ENCODE measurements at places on chromosomes 11 and 22.

DNA sequence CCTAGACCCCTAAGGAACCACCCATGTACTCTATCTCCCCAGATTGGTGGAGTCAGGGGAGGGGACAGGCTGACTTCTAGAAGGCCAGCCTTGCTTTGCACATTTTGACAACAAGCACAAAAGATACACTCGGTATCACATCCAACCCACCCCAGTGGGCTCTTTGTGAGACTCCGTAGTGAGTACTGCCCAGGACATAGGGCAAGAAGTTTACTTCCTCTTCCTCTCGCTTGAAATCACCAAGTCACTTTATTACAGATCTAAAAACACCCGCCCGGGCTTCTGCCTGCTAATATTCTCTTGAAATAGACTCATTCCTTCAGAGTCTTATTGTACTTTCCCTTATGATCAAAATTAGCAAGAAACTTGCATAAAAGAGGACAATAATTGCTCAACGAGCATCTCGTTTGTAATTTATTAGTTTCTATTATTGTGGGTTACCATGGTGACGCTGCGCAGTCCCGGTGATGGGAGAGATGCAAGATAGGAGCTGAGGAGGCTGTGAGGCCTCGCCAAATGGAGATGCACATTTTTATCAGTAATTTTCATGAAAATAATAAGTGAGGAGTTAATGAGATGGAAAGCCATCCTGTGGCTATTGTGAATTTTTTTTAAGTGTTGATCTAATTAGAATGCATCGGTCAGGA, 96.9 kb downstream of the FEZ1 start:
- DNase-seq: no peak

DNA sequence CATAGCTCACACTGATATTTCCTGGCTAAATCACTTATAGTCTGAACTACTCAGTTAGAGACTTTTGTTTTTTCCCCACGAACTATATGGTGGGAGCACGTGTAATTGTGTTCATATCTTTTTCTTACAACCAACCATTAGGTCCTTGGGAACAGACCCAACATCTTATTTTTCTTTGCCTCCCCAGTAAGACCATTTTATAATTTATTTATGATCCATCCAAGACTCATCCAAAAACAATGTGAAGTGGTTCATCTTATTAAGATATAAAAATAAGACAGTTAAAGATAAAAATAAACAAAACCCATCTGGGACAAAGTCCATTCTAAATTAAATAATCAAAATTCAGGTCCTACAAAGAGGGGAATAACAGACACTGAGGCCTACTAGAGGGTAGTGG, 90.8 kb downstream of the FAM168A start:
- DNase-seq: no peak

DNA sequence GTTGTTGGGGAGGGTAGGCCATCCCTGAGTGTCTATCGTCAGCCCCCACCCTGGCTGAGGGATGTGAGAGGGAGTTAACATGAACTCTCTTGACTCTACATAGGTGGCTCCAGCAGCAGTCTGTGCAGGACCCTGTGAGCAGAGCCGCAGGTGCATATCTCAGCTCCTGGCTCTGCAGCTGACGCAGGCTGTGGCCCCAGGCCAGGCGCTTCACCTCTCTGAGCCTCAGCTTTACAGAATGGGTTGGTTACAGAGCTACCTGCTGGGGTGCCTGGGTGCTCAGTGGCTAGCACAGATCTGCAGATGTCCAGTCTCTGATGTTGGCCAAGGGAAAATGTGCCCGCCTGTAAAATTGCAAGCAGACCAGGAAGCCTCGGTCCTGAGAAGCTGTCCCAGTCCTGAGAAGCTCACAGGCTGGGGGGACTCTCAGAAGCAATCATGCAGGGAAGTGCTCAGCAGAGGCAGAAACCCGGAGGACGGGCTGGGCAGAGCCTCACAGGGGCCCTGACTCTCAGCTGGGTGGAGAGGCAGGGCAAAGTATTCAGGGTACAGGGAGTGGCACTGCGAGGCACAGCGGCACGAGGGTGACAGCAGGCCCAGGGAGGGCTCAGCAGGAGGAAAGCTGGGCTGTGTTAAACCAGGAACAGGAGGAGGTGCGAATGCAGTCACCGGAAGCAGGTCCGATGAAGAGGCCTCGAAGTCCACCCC, 15.9 kb upstream of the LRP5 start:
- DNase-seq: no peak

- no peak for DNase-seq
These were observed 27.3 kb upstream of the TMEM86A start for GRCh38 chr11:18671246-18671645.

GRCh38 chr11:75330291-75330690, 21.2 kb downstream of the ARRB1 start:
- DNase-seq: no peak

DNA sequence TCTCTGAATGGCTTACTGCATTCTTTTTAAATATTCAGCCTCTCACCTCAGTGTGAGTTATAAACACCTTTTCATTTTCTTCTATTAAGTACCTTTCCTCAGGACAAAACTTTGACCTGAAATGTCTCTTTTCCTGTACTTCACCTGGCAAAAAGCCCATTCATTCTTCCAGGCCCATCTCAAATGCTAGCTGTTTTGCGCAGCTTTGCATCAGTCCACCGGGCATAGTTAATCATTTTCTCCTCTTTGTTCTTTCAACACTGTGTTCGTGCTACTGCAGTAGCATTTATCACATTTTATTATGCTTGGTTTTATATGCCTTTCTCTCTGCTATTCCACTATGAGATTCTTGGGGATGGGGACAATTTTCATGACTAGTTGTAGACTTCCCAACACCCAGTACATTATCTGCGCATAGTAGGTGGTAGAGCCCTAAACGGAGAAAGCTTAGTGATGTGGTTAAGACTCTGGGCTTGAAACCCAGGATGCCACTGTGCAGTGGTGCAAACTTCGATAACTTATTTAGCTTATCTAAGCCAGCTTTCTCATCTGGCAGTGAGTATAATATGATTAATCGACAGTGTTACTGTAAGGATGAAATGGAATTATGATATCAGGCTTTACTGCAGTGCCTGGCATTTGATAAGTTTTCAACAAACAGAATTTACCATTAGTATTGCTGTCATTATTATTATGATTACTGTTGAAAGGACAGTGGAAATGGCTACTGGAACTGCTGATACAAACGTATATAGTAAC, 695.7 kb downstream of the NELL1 start:
- DNase-seq: no peak

DNA sequence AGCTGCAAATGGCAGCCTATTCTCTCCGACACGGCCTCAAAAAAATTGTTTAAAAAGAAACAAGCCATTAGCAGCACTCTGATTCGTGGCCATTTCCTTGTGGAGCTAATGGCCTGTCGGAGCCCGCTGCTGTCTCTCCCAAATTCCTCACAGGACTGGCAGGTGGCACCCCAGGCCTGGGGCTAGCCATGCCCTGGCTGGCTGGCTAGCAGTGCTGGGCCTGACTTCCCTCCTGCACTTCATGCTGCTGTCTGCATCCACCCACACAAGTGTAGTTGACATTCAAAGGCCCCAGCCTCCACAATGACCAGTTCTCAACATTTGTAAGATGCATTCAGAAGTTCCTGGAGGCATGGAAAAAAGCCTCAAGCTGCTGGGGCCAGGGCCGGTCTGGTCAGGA, 61.5 kb downstream of the SMCO4 start:
- DNase-seq: no peak

GRCh38 chr11:80096736-80097135, 655.9 kb upstream of the TENM4 start:
- no peak for DNase-seq

DNA sequence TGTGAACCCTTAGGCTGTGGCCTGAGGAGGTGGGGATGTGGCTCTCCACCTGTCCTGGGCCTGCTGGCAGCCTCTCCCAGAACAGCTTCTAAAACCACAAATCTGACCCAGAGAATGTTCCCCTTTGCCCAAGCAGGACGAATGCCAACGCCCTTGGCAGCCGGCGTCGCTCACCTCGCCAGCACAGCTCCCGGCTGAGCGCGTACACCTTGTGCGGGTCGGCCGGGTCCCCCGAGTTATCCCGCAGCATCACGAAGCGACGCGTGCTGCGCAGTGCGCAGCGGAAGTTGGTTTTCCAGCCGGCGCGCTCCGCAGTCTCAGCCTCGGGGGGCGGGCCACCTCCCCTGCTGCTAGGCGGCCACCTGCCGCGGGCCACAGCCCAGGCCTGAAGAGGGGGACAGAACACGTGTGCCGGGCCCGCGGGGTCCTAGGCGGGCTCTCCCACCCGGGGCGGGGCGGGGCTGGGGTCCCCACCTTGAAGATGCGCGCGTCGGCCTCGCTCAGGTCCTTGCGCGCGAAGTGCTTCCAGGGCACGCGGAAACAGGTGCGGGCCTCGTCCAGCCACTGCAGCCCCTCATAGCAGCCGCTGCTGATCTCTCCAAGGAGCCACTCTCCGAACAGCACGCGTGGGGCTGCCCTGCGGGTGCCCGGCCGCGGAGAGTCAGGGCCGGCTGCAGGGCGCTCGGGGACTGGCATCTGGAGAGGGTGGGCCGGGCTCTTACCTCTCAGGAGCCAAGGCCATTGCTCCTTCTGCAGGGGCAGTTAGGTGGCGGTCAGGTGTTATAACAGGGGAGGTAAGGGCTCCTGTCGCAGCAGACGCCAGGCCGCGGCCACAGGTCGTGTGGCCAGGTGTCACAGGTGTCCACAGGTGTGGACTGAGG, 887 bp downstream of the IRF7 start:
- no peak for DNase-seq

DNA sequence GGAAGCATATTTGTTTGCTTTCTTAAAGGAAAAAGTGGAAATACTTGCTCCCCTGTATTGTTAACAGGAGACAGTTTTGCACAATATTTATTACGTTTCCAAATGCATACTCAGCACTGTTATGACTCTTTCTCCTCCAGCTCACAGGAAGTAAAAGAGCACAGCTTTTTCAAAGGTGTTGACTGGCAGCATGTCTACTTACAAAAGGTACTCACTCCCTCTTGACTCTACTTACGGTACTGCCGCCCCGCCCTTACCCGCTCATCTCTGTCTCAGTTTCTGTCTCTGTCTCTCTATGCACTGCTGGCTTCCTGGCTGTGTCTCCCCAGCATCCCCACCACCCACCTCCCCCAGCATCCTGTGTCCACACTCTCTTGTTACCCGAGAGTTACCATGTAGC, 32.2 kb upstream of the MYO18B start:
- no peak for DNase-seq

- no peak for DNase-seq
These were observed at the start of gene SLC22A9 for GRCh38 chr11:63369165-63369970. SLC22A9 (plus strand) TSS chr11:63369785; CDS start chr11:63370057, 272 bp downstream.

DNA sequence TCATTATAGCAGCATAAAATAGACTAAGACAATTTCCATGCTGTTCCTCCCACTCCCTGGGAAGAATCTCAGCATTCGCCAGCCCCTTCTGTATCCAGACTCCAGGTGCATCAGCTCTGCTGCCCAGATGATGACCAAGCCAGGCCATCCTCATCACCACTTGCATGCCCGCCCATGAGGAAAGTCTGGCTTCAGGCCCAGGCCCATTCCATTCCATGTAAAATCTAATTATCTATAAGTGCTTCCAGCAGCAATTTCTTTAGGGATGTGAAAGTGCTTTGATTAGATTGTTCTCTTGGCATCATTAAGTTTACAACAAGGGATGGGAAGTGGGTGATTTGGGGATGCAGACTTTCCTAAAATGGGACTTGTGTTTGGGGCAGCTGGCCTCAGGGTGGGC, 100.3 kb downstream of the INSC start:
- DNase-seq: no peak

DNA sequence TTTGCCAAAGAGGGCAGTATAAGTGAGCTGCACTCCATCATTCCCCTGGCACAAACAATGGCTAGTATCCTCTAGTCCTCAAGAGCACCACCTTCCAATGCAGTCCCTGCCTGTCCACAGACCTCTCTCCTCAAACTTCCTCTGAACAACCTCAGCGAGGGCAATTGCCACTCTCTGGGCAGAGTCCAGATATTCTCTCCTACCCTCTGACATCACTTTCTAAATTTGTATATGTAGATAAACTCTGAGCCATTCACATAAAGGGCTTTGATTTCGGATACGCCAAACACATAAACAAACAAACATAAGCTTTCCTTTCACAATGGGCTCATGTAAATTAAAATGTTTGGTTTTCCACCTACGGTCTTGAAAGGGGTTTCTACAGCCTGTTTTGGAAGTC, 3.0 kb upstream of the SLC43A3 start:
- no peak for DNase-seq

GRCh38 chr11:58659404-58659803, 36.9 kb downstream of the CNTF start:
- DNase-seq: no peak

DNA sequence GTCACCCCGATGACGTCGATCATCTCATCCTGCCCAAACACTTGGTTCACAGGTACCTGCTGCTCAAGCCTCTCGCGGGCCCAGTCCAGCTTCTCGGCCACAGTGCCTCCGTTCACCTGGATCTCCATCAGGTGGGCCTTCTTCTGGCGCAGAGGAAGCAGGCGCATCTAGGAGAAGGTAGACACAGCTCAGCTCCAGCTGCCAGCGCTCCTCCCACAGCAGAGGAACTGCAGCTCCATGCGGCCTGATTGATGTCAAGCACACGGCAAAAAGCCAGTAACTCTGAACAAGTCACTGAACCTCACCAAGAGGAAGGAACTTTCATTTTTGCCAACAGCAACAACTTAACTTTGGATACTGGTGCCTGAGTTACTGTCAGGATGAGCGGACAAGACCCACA, 4.0 kb downstream of the RPL3 start:
- DNase-seq: no peak

GRCh38 chr11:118380571-118380970, 20.8 kb upstream of the ATP5MG start:
- no peak for DNase-seq

- no peak for DNase-seq
These were observed 377.0 kb downstream of the ETS1 start for GRCh38 chr11:128210148-128210940.

DNA sequence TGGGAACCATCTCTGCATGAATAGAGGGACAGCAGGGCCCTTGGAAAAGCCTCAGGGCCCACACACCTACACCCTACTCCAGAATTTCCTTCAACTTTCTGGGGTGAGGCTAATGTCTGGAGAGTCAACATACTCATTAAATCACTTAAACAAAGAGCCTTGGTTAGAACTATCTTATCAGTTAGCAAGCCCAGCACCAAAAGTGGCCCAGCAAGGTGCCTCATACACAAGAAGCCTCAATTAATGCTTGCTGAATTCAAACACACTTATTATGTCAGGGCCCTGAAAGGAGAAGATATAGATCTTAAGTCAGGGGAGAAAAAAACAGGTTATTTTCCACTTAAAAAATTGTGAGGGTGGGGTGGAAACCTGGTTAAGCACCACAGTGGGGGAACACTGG, 61.4 kb downstream of the C11orf58 start:
- no peak for DNase-seq
